ENCODE measurements at places on chromosomes 2 and 18.
A peak's percentile ranks its signal among the peaks of the same experiment; 100 is the strongest.

DNA sequence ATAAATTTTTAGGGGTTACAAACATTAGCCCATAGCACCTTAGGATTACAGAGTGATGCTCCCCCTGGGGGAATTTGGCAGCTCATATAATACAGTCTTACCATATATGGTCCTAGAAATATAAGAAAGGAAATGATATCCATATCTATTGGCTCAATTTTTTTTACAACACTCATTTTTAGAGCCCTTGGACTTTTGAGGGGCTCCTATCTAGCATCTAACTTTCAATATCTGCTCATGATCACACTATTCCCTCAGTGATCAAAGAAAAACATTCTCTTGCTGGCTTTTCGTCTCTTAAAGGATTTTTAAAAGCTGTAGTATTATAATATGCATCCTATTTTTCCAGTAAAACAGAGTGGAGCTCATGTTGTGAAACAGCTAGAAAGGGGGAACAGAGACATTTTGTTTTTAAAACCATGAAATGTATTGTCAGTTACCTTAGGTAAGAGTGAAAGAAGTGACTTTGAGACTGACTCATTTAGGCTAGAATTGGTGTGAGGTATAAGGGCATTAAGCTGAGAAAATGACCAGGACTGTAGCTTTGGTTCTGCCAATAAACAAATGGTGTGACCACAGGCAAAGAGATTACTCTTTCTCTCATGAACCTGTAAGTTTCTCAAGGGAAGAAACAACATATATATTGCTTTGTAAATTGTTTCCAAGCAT is 65.8 kb downstream of the ALPK2 start:
- DNase-seq, result no peak

DNA sequence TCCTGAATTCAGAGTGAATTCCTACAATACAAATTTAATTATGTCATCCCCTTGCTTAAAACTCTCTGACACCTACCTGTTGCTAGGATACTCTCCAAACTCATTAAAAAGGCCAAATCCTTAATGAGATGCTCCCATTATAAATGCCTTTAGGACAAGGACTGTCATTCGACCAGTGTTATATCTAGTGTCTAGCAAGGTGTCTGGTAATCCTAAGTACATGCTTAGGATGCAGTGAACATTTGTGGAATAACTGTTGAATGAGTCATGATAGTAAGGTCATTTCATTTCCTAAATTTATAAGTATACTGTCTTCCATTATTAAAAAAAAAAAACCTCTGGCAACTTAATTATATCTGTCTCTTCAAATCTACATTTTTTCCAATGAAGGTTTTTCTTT is 588.9 kb upstream of the NRXN1 start:
- no peak for DNase-seq

DNA sequence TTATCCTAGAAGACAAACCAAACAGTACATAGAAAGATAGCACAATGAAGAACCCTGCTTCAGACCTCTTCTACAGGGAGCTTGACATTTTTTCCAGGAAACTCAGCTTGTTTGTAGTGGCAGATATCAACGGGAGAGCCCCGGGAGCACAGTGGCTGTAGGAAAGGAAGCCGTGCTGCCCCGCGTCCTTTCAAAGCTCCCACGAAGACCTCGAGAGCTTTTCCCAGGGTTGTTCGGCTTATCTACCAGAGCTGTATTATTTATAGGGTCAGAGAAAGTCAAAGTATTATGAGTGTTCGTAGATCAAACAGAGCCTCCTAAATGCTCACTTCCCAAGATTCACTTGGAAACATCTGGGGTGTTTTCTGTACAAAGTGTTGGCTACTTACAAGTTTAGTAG is 167.1 kb upstream of the COPS8 start:
- DNase-seq, result no peak

GRCh38 chr2:106685180-106685897 is 198.2 kb downstream of the CD8B2 start:
- DNase-seq, result no peak

DNA sequence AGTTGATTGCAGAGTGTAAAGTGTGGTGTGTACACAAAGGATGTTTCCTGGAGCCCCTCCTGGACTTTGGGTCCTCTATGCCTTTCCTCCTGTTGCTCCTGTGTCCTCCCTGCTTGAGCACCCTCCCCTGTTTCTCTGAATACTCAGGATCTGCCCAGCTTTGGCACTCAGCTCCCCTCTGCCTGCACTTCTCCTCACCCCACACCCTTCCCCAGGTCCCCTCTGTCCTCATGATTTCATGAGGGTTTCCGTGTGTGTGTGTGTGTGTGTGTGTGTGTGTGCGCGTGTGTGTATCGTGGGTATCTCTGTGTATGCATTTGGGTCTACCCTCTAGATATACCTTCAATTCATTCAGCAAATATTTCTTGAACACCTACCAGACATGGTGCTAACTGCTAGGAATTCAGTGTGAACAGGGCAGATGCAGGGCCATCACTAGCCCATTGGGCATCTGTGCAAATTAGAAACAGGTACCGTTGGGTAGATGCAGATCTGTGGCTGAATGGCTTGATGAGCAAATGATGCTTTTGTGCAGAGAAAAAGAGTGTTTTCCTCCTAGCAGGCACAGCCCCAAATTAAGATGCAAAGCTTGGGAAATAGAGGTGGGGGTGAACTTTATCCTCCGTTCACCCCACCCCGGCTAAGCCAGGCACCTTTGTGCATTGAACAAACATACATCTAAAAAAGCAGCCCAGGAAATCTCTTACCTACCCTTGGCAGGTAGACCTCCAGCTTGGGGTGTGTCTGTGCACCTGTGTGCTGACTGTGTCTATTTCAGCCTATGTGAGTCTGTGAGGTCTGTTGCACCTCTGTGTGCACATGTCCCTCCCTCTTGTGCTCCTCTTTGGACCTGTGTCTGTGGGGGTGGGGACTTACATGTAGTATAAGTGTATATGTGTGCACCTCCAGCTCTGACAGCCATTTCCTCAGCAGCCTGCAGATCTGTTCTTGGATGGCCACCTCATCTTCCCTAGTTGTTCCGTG is 60.0 kb upstream of the EPAS1 start:
- no peak for DNase-seq

- DNase-seq, result no peak
Measured at GRCh38 chr2:172119089-172119488, 16.4 kb upstream of the DLX2 start.

GRCh38 chr2:121368836-121369235 is 83.8 kb upstream of the TFCP2L1 start:
- DNase-seq, result no peak

DNA sequence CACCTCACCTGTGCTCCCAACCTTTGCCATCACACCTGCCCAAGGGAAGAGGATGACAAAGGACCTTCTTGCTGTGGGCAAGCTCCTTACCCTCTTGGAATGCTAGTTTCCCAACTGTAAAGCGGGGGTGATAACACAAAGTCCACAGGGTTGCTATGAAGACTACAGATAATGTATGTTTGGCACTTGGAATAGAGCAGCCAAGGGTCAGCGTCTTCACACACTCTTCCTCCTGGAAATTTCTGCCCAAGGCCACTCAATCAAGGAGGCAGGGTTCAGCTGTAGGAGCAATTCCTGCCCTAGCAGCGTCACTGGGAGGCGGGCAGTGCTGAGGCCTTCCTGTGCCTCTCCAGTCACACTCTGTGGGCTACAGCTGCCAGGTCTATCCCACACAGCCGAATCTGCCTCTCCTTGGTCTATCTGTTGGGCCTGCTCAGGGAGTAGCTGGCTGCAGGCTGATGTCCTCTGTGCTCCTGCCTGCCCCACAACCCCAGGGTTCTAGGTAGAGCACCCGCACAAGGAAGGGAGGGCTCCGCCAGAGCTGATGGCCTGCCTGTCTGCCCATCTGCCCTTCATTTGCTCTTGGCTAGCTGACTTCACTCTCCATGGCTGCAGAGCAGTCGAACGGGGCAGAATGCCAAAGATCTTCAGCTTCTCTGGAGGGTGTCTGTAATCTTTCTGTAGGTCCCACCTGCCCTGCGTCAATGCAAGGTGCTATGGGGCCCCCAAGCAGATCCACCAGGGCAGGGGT is 91.9 kb downstream of the MRO start:
- DNase-seq, result no peak

GRCh38 chr2:129800285-129800684 is 179.2 kb upstream of the RAB6C start:
- no peak for DNase-seq

- DNase-seq, result peak; percentile 37
Measured at GRCh38 chr2:240233885-240234502, 93.5 kb upstream of the OTOS start.

DNA sequence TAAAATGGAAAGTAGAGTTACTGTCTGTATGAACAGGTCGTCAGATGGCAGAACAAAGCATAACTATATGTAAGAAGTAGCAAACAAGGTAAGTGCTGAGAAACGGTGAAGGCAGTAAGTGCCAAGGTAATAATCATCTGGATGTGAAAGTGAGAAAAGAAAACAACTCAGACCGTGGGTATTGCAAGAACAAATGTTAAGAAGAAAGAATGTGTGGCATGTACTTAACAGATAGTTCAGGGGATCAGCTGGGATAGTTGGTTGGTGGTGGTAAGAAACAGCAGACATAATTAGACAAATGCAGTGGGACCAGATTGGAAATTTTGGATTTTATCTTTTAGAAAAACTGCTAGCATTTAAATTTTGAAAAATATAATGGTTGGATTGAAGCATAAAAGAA is 375.8 kb upstream of the NXPH2 start:
- DNase-seq, result no peak

DNA sequence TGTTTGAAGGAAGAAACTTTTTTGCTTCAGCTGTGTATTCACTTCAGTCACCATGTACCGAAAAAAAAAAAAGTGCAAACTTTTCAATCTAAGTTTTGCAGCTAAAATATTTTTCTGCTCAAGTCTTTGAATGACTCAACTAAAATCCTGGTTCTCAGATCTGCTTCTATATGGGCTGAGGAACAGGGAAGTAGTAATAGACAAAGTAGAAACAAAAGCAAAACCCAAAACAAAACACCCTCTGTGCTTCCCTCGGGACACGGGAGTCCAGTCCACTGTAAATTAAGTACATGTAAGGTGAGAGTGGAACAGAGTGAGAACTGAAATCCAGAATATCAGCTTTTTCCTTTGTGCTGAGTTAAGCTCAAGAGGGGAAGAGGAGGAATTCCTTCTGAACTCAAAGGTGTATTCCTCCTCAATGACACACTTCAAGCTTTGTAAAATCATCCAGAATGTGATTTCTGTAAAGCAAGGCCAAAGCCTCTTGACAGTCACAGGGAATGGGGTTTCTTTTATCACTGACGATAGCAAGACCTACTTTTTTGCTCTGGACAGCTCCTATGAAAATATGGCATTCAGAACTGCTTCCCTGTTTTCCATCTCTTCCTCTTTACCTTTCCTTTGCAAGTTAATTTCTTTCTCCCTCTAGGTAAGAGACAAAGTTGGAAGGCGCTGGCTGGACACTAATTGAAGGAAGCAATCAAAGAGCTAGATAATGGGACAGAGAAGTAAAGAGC is 433.5 kb upstream of the MMADHC start:
- no peak for DNase-seq

DNA sequence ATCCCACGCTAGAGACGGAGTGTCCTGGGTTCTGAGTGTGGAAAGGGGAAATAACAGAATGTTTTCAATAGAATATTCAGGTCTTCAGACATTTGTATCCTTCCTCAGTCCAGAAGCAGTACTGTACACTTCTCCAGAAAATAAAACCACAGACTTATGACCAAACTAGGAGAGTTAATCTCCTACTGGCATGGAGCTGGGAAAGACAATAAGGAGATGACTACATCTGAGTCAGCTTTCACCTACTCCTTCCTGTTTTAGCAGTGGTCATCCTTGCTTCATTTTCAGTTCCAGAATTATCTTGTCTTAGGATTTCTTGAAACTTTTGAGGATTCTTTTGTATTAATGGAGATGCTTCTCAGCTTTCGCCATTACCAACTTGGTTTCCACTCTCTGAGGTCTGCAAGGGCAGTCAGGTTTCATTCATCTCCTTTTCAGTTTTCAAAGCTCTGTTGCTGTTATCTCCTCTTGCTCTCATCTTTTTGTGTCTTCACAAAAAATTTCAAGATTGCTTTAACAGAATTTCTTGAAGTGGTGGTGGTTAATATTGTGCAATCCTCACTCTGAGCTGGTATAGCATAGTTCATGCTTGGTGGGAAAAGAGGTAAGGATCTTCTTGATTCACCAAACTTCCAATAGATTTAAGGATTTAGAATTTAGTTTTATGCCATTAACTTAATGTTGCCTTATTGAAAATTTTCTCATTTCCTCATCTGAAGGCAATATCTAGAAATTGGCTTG is 23.7 kb upstream of the NR4A2 start:
- DNase-seq, result no peak

DNA sequence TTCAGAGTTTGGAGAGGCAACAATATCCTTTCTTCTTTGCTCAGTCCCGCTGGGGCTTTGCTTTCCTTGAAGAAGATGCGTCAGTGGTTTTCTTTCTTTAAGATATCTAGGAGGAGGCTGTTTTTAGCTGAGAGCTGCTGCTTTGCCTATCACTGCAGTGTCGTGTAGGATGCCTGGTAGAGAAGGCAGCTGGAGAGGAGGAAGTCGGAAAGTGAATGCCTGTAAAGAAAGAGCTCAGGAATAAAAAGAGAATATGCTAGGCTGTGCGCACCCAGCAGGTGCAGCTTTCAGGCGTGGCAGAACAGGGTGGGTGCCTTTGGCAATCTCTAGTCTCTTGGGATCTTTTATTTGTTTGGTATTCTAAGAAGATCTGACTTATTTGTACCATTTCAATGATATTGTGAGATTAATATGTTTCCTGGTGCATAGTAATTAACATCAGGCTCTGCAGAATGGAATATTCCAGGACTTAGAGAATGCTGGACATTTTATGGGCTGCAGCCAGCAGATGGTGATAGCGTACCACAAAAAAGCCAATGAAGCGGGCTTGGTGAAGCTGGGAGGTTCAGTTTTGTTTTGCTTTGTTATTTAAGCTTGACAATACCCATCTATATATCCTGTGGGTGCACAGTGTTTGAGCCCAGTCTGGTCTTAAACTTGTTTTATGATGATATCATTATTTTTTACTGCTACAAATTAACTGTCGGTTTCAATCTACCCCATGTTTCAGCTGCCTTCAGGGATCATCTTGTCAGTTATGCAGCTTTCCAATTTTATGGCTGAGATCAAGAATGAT is 34.9 kb downstream of the CAVIN2 start:
- DNase-seq, result peak; percentile 77
